ENCODE measurements at places on chromosomes 5 and 9.

GRCh38 chr5:82396871-82397514 is 118.8 kb upstream of the RPS23 start:
- no peak for DNase-seq

DNA sequence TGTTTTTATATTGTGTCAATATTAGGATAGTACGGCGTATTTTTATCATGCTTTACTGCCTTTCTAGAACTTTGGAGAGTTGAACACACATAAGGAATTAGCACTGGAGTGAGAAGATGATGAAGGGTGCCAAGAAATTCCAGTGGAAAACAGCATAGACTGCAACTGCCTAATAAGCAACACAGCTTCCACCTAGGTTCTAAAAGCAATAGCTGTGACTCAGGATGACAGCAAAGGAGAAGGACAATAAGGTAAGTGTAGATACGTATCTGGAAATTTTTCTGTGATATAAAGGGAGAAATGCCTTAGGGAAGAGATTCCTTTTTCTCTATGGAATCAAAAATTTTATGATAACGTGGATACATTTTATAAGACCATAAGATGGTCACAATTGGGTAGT is 7.4 kb downstream of the PTPRD start:
- DNase-seq: no peak

DNA sequence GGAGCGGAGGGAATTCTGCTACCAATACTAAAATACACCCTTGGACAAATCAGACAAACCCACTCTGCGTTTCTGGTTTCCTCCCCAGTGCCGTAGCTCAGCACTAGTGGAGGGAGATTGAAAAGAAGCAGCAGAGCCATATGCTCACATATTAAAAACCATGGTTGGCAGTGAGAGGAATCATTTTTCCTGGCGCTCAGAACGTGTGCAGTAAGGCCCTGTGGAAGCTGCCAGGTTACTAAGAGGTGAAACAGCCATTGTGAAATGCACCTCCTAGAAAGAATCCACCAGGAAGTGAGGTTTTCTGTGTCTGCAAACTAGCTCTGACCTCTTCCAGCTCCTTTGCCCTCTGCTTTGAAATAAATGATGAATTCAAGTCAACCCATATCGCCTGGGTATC is 177.2 kb downstream of the ERCC6L2 start:
- DNase-seq: no peak

GRCh38 chr9:107768224-107768623 is 278.7 kb upstream of the KLF4 start:
- DNase-seq: no peak

GRCh38 chr5:103962023-103962422 is 399.4 kb upstream of the NUDT12 start:
- no peak for DNase-seq

- no peak for DNase-seq
Measured at GRCh38 chr5:159698322-159698721, 218.0 kb upstream of the ADRA1B start.

DNA sequence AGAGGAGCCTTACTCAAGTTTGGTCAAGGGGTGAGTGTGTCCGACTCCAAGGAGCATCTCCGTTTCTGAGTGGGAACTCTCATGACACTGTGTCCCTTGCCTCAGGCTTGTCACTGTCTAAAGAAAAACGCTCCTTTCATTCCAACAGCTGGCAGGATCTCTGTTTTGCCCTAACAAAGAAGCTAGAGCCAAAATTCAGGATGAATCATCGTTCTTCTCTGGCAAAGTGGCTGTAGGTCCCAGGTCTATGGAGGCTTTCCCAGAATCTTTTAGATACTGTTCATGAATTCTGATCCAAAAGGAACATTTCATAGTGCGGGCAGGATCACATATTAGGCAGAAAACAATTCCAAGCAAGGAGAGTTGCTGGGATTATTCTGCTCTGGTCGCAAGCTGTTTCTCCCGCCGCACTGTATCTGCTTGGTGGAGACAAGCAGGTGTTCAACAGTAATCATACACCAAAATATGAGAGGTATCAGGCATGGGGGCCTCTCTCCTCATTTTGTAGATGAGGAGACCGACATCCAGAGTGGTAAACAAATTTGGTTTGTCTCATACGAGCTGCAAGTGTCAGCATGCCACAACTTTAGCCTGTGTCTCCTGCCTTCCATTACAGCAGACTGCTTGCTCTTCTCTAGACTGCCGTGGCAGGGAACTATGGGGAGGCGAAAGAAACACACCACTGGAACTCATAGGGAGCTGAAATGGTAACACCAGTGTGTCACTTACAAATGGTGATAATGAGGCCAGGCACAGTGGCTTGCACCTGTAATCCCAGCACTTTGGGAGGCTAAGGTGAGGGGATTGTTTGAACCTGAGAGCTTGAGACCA is 72.6 kb downstream of the ENTREP1 start:
- no peak for DNase-seq

- DNase-seq: no peak
Measured at GRCh38 chr5:143198332-143198731, 205.2 kb downstream of the NR3C1 start.

DNA sequence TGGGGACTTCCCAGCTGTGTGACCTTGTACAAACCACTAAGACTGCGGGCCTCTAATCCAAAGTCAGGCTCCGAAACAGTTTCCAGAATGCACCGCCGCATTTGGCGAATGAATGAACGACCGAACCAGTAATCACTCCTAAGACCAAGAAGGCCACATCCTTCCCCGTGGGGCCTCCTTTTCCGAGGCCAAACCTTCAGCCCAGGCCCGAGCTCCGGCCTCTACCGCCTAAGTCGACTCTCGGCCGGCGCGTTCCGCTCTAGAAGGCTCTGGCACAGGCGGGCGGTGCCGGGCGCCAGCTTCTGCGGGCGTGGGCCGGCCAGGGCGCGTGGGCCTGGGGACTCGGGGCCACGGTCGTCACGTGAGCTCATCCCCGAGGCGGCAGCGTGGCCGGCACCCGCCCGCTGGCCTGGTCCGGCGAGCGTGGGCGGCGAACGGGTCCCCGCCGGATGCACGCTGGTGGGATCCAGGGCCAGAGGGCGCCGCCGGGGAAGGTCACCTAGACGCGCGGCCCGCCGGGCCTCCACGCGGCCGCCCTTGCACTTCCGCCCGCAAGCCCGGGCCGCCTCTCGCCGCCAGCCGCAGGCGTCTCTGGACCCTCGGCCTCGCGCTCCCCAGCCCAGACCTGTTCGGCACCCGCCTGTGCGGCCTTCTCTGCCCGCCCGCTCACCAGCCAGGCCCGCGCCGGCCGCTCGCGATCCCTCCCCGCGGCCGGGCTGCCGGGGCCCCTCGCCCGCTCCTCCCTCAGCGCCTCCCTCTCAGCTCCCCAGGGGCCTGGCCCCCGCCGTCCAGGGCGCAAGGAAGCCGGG is 754 bp downstream of the VDAC1 start:
- peak; percentile 45 for DNase-seq

DNA sequence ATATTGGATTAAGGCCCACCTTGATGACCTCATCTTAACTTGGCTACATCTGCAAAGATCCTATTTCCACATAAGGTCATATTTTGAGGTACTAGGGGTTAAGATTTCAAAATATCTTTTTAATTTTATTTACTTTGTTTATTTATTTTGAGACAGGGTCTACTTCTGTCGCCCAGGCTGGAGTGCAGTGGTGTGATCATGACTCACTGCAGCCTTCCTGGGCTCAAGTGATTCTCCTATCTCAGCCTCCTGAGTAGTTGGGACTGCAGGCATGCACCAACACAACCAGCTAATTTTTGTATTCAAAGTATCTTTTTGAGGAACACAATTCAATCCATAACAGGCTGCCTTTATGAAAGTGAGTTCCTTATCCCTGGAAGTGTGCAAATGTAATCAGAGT is 212.3 kb downstream of the PALM2AKAP2 start:
- DNase-seq: no peak

DNA sequence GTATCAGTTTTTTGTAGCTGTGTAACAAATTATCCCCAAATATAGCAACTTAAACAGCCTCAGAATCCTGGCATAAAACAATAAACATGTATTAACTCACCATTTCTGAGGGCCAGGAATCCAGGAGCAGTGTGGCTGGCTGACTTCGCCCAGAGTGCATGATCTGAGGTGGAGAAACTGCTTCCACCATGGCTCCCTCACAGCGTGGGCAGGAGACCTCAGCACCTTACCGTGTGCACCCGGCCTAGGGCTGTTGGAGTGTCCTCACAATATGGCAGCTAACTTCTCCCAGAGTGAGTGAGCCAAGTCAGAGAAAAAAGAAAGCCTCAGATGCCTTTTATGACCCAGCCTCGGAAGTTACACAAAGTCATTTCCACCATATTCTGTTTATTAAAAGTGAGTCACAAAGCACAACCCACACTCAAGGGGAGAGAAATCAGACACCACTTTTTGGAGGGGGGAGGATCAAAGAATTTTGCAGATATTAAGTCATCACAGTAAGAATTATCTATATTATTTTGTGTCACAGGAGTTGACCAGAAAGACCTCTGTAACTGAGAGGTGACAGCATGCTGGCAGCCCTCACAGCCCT is 59.6 kb downstream of the TSTD2 start:
- DNase-seq: no peak

DNA sequence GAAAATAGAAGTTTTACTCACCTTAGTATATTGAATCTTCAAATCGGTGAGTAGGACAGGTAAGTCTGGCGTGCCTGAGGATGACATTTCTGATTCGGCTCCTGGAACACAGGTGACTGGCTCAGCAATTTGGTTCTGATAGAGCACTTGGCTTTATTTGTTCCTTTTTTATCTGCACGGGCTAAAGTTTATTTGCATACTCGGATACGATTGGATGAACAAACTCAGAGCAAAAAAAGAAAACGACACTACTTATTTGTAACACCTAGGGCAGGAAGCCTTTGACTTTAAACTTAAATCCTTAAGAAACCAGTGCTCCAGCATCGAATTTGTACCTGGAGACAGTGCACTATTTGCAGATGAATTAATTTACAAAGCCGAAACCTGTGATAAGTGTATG is at the start of gene ALDH1A1:
ALDH1A1 (minus strand) TSS at position 140 of the 400 bp plus-strand sequence; CDS start at position 87, 53 bp downstream.
- no peak for DNase-seq

GRCh38 chr5:139004374-139005307 is 129.5 kb upstream of the LRRTM2 start:
- DNase-seq: no peak

- no peak for DNase-seq
Measured at GRCh38 chr5:93746406-93747056, 5.1 kb upstream of the POU5F2 start.

Measured in stimulated activated CD4-positive, alpha-beta T cell treated with anti-CD3 and anti-CD28 coated beads, Interleukin-1b, Interleukin-23, amount 100 ng/mL, for 48 hours (primary cell).